Muscle of arm (tissue), 14 donors: ENCODE measurements at places on chromosomes 4 and X. TPM values are rescaled to one million over a fixed set of nuclear protein-coding genes. Genes with fewer than 3 reads are reported as not detected.
A peak's percentile ranks its signal among the peaks of the same experiment; 100 is the strongest.

ZNF732 gene
- 0.42 TPM for polyA plus RNA-seq

C4orf36 gene
- polyA plus RNA-seq = 0.36 TPM

SPANXA1 gene
- not detected for polyA plus RNA-seq

HSFX4 gene
- polyA plus RNA-seq = 1.7 TPM

GAGE12E gene
- polyA plus RNA-seq = not detected

DNA sequence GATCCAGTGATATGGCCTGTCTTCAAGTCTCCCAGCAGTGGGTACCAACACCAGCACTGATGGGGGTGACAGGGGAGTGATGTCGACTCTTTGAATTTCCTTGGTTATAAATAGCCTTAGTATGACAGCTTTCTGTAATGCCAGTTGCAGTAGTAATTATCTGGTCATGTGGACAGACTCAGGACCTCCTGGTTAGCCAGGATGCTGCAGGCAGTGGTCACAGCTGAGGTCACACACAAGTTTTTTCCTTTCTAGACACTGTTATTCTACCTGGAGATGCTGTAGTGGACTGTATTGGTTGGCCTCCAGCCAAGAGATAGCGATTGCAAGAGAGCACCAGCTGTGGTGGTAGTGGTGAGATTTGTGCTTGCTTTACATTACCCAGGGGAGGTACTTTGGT, 63.6 kb downstream of the UPRT start:
- DNase-seq = no peak

- no peak for DNase-seq
Observed at GRCh38 chr4:13881892-13882291, 254.4 kb upstream of the BOD1L1 start.

DNA sequence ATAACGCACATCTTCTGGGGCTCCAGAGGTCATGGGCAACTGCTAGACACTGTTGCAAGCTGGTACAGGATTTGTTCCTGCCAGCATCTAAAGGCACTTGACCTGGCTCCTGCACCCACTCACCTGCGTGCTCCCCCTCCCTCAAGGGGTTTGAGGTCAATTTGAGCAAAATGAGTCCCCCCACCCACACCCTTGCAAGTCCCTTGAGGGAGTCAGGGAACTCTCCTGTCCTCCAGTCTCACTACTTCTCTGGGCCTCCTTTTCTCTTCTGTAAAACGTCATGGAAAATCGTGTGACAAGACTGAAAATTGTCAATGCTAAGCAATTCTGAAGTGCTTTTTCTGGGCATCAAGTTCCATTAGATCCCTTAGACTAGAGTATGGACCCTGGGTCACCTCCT, 39.9 kb upstream of the PGK1 start:
- DNase-seq = no peak

GRCh38 chr4:6372649-6373525, 99.5 kb downstream of the PPP2R2C start:
- DNase-seq = peak; percentile 7
